Stimulated activated CD4-positive, alpha-beta T cell treated with anti-CD3 and anti-CD28 coated beads, TNF-alpha, amount 100 ng/mL, for 4 hours (primary cell): ENCODE measurements at places on chromosomes 11 and 22.

DNA sequence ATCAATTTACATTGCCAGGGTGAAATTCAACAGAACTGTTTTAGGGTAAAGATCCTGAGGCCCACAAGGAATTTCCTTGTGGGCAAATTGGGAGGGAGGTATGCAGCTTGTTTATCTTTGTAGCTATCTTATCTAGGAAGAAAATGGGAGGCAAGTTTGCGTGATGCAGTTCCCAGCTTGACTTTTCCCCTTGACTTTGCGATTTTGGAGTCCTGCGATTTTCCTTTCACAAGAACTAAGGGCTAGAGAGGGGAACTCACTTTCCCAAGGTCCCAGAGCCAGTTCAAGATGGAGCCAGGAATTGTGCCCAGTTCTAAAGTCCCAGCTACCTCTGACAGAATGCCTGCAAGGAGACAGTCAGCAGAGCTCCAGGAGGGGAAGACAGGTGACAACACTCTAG is 30.7 kb downstream of the RIBC2 start:
- no peak for DNase-seq

DNA sequence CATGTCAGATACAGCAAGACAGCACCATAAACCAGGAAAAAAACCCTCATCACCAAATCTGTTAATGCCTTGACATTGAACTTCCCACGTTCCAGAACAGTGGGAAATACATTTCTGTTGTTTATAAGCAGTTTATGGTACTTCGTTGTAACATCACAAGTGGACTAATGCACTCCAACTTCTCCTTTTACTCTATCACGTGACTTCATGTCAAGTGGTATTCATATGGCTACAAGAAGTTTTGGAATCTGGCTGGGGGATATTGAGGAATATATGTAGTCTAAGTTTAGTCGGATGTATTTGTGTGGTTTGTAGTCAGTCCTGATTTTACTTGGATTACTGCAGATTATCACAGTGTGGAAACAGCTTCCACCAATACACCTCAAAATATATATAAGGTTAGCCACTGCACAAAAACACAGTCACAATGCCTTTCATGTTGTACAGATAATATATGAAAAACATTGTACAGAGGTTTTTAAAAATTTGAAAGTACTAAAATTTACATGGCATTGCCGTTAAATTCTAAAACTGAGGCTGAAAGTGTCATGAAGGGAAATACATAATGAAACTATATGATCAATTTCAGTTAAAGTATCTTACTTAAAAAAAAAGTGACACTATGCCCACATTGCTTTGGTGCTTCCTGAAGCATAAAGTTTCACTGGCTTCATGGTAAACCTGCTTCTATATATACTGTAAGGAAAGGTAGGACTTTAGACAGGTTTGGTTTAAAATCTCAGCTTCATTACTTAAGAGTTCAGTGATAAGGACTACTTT is 134.1 kb downstream of the CASP12 start:
- no peak for DNase-seq

GRCh38 chr11:69704508-69705253 is 859 bp upstream of the FGF19 start:
- no peak for DNase-seq

DNA sequence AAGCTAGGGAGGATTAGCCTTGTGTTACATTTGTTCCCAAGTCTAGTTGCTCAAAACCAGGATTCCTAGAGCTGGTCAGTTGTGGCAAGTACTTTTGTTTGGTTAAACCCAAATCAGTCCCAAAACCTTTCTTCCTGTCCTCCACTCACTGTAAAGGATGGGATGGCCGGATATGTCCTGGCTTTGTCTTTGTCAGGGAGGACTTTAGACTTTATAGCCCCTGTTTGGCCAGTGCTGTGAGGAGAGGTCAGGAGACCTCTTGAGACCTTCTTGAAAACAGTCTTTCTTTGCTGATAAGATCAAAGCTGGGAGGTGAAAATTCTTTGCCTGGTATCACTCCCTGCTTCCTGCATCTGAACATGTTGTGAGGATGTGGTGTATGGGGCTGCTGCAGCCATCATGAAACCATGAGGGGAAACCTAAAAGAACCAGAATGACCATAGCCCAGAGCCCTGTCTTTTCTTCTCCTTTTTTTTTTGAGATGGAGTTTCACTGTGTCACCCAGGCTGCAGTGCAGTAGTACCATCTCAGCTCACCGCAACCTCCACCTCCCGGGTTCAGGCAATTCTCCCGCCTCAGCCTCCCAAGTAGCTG is 43.6 kb upstream of the FTH1 start:
- DNase-seq: no peak

GRCh38 chr22:27405672-27406388 is 395.7 kb downstream of the MN1 start:
- DNase-seq: no peak

DNA sequence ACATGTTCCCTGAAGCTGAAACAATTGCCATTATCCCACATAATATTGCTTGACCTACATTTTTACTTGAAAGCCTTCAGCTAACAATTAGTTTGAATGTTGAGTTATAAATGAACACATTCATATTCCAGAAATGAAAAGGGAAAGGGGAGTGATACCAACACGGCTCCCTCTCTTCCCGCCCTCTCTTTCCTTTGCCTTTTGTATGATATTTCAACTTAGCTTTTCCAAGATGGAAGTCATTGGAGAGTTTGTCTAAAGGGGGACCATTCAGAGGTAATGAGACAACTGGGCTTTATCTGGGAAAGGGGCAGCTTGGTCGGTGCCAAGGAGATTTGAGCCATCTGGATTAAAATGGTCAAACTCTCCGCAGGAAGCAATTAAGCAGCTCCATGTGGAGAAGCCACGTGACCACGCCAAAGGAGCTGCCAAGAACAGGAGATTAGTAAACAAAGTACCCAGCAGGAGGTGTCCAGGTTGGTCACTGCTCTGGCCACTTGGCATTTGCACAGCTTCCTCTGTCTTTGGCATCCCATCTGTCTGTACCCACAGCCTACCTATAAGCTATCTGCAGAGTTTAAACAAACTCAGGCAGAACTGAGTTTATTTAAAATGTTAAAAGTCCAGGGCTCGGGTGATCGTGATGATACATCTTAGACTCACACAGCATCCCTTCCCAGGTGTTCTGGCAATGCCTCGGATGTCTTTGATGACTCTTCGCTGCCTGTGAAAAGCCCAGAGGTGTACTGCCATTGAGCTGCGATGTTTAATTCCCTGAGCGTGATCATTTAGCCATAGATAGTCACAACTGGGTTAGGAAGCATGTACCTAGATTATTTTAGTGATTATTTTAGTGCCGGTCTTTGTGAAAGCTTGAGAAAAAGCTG is 735.9 kb downstream of the NTM start:
- DNase-seq: no peak

DNA sequence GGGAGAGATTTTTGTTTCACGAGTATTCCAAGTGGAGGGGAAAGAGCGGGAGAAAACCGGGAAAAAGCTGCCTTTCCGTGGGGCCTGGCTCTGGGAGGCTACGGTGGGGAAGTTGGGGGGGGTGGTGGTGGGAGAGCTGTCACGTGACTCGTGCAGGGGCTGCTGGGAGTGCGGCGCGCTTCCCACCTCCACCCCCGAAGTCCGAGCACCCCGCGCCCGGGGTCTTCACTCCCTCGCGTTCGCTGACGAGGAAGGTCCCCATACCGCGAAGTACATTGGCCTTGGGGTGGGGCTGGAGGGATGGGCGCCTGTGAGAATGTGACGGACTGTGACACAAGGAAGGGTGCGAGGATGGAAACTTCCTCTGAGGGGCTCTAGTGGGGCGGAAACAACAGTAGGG is at the start of gene TEX12:
TEX12 (plus strand) TSS at position 228 of the 400 bp plus-strand sequence. CDS start 1,897 bp downstream, outside the sequence.
- DNase-seq: no peak

DNA sequence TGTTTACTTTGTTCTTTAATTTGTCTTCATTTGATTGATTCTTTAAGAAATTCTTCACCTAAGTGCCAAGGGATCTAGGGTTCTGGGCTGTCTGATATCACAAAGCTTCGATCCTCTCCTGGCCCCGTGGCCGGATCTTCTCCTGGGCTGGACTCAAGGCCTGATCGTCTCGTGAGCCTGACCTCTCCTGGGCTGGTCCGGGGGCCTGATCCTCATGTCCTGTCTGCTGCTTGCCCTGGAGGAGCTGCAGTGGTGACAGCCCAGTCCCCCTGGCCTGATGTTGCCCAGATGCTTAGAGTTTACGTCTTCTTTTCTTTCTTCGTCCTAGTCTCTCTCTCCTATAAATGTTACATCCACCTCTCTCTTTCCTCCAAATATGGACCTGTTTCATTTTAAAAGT is 3.3 kb downstream of the NADSYN1 start:
- no peak for DNase-seq

DNA sequence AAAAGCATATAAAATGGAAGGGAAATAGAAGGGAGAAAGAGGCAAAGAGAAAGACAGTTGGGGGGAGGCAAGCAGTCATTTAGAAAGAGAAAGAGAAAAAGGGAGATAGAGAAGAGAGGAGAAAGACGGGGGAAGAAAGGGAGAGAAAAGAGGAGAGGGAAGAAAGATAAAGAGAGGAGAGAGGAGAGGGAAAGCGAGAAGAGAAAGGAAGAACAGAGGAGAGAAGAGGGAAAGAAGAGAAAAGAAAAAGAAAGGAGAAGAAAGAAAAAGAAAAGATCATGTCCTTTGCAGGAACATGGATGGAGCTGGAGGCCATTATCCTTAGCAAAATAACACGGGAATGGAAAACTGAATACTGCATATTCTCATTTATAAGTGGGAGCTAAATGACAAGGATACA is 247.7 kb downstream of the MIAT start:
- no peak for DNase-seq

- DNase-seq: no peak
Measured at GRCh38 chr11:27608951-27609350, 91.3 kb downstream of the BDNF start.
